Psoas muscle (tissue), 8 donors: ENCODE measurements at places on chromosomes 1 and 21. TPM values are rescaled to one million over a fixed set of nuclear protein-coding genes. Genes with fewer than 3 reads are reported as not detected.

The SH3D21 gene
- 1.1 TPM for total RNA-seq

DNA sequence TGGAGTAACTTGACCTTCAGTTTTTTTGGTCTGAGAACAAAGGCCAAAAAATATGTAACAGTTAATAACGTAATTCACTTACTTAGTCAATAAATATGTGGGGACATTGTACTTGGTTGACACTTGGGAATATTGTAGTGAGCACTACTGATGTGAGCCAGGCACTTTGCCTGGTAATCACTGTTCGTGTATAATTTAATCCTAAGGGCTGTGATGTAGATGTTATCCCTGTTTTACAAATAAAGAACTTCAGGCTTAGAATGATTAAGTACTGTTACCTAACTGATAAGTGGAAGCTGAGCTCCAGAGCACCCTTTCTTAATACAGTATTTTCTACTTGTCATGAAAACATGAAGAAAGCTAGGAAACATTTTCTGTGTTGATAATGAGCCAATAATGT, 28.0 kb downstream of the PTBP2 start:
- no peak for DNase-seq

GRCh38 chr21:14591377-14591776, 45.3 kb upstream of the SAMSN1 start:
- DNase-seq = no peak

DNA sequence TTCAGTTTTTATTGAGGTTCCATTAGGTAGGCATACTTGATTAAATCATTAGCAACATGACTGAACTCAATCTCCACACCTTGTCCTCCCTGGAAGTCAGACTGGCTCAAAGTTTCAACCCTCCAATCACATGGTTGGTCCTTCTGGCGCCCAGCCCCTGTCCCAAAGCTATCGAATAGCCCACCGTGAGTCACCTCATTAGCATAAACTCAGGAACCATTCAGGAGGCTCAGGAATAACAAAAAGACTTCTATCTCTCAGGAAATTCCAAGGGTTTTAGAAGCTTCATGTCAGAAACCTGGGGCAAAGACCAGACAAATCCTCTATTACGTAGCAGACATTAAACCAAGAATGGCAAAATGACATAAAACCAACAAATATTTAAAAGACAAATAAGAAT, 78.6 kb downstream of the RGS2 start:
- no peak for DNase-seq

DNA sequence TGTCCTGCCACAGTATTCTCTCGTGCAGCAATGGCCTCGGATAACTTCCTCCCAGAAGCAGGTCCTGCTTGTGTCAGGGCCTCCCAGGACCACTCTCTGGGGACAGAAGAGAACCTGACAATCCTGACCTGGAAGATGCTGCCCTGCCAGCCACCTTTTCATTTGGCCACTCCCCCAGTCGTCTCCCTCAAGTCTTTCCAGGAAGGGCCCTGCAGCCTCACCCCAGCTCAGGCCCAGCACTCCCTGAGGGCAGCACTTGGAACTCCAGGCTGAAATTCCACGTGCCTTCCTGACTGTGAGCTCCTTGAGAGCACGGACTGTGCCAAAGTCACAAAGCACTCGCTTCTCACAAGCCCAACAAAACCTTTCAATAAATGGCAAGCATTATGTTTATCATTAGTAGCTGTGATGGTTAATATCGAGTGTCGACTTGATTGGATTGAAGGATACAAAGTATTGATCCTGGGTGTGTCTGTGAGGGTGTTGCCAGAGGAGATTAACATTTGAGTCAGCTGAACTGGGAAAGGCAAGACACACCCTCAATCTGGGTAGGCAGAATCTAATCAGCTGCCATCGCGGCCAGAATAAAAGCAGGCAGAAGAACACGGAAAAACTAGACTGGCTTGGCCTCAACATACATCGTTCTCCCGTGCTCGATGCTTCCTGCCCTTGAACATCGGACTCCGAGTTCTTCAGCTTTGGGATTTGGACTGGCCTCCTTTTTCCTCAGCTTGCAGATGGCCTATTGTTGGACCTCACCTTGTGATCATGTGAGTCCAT, 2.3 kb upstream of the CLEC20A start:
- no peak for DNase-seq
